ENCODE measurements at places on chromosomes 6 and 20.
A peak's percentile ranks its signal among the peaks of the same experiment; 100 is the strongest.

DNA sequence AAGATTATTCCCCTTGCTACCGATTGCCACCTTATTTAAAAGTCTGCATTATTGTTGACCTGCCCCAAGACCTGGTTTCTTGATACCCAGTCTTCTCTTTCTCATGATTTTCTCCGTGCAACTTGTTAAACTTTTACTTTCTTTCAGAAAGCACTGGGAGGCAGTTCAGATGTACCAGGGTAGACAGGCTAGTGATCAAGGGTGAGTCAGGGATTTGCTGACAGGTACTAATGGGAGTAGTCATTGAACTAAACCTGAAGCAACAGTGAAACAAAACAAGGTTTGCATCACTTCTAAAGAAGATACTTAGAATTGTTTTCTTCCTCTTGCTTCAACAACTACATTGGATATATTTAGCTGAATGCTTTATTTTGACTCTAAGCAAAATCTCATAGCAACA lies 124.4 kb downstream of the KCNQ5 start:
- peak; percentile 73 for DNase-seq

- peak; percentile 46 for DNase-seq
These were observed 82.3 kb downstream of the GMPR start for GRCh38 chr6:16320533-16321340.

DNA sequence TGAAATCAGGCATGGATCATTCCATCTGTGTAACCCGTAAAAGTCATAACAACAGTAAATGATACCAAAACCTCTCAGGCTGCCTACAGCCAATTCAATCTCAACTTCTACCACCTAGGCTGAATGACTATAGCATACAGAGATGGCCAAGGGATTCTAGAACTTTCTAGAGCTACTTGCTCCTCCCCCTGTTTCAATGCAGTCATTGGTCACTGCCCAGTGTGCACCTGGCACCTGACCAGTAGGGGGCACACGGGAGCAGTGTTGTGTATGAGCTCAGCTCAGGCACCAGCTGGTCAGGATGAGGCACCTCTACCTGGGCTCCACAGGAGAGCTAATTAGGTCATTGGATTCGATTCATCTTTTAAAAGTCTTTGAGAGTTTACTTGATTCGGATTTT lies 86.2 kb downstream of the PLEKHG1 start:
- DNase-seq = peak; percentile 14

DNA sequence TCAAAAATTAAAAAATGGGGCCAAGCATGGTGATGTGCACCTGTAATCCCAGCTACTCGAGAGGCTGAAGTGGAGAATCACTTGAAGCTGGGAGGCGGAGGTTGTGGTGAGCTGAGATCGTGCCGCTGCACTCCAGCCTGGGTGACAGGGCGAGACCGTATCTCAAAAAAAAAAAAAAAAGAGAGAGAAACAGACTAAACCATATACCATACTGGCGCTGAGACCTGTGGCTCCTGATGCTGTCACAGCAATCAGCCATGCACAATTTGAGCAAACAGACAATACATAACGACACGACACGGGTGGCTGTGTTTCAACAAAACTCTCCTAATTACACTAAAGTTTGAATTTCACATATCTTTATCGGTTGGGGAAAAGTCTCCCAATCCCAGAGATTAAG lies 14.9 kb upstream of the CBFA2T2 start:
- DNase-seq = no peak
